Activated CD4-positive, CD25-positive, alpha-beta regulatory T cell treated with anti-CD3 and anti-CD28 coated beads, Interleukin-2, amount 50 U/mL, for 72 hours (primary cell): ENCODE measurements at places on chromosomes 3 and 15.

DNA sequence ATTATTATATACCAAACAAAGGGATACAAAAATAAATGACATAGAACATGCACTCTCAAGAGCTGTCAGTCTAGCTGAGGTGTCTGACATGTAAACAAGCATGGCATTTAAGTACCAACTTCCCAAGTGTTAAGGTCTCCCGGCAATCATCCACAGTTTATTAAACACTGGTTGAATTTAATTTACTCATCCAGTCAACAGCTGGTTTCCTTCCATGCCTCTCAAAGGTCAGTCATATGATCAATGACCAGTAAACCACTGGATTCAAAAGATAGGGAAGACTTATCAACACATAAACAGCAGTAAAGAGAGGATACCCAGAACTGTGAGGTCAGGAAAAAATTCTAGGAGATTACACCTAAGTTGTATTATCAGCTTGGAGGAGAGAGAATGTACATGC, 80.4 kb downstream of the ADAM10 start:
- DNase-seq, result no peak

DNA sequence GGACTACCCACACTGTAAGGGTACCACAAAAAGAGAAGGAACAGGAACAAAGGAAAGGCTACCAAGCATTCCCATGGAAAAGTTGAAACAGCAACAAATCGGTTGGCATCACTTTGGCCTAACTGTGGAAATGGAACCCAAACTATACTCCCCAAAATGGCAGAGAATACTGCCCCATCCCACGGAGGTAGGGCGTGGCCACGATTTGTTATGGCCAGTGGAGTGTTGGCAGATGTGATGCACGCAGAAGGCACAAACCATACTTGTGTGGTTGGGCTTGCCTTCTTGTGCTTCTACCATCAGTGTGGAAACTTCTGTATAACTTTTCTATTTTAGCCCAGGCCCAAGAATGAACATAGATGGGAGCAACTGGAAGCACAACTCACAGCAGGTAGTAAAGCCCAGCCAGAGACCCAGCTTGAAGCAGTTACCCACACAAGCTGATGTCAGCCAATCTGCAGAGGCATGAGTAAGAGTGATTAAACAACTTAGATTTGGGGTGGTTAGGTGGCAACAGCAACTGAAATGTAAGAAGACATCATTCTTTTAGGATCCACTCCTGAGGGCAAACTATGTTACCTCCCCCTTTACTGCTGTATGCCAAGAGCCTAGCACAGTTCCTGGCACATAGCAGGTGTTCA, 64.1 kb downstream of the BTD start:
- no peak for DNase-seq

GRCh38 chr15:86014016-86014415, 65.7 kb upstream of the AGBL1 start:
- no peak for DNase-seq

GRCh38 chr3:130844462-130844861, 49.4 kb upstream of the ATP2C1 start:
- no peak for DNase-seq

DNA sequence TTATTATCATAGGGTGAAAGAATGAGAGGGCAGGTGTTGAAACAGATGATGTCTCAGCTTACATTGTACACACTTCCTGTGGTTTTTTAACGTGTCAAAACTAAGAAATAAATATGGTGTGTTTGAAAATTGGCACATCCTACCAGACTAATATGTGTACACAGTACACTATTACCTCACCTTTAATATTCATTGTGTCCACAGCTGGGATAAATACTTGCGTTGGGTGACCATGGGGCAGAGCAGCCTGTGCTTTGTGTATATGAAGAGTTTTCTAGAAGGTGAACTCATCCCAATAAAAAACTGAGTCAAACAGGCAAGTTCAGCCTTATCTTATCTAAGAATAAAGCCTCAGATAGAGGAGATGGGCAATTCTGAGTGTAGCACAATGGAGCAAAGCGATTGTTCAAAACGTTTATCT, 17.3 kb downstream of the SUCNR1 start:
- no peak for DNase-seq

DNA sequence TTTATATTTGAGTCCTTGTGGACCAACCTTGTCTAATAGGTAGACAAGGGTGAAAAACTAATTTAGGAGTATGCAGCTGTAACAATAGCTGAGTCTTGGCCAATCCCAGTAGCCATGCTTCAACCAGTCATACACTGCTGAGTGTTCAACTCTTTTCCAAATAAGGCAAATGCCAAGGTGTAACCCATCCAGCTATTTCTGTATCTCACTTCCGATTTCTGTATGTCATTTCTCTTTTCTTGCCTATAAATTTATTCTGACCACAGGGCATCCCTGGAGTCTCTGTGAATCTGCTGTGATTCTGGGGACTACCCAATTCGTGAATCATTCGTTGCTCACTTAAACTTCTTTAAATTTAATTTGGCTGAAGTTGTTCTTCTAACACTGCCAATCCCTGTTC, 93.2 kb downstream of the MAGI1 start:
- DNase-seq, result no peak

DNA sequence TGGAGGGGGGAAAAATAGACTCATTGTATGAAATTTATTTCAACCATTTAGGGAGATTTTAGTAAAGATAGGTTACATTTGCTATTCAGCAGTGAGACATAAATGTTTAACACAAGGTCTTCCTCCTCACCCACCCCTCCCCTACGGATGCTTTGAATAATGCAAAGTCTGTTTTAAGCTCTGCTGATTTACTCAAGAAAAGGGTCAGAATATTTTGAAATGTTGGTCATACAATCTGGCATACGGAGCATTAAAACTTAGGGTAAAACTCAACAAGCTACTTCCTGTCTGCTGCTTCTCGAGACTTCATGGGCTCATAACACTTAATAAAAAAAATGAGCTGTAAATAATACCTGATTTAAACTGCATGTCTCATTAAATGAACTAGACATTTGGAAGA, 156.3 kb downstream of the WNT5A start:
- DNase-seq, result no peak

GRCh38 chr15:82999905-83000671, 11.4 kb downstream of the C15orf40 start:
- DNase-seq, result no peak

DNA sequence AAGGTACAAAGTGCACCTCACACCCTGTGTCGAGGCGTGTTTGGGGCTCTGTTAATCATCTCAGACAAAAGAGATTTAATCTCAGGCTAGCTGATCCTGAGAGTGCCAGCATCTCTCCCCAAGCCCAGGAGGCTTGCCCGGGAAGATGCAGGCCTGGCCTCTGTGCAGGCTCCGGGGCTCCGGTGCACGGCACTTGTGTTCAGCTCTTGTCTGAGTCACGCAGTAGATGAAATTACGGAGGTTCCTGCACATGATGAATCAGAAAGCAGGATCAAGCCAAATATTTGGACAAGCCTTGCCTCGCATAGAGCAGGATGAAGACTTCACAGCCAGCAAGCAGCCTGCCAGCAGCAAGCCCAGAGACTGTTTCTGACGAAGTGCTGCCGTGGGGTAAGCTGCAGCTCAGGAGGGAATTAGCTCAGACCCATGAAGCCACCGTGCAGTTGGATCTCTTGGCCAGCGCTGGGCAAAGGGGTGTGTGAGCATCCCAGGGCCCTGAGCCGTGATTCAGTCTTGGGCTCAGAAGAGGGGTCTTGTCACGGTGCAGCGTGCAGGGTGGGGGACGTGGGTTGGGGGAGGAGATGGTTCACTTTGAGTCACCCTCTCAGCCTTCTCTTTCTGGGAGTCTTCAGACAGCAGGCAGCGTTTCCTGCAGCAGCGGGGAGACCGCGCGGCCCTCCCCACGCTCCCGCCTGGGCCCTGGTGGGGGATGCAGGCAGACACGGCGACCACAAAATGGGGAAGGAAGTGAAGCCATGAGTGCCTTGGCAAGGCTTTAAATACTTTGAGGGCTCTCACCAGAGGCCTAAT, 89.2 kb upstream of the MEF2A start:
- DNase-seq, result no peak

GRCh38 chr3:177286034-177286433, 88.8 kb upstream of the TBL1XR1 start:
- no peak for DNase-seq

DNA sequence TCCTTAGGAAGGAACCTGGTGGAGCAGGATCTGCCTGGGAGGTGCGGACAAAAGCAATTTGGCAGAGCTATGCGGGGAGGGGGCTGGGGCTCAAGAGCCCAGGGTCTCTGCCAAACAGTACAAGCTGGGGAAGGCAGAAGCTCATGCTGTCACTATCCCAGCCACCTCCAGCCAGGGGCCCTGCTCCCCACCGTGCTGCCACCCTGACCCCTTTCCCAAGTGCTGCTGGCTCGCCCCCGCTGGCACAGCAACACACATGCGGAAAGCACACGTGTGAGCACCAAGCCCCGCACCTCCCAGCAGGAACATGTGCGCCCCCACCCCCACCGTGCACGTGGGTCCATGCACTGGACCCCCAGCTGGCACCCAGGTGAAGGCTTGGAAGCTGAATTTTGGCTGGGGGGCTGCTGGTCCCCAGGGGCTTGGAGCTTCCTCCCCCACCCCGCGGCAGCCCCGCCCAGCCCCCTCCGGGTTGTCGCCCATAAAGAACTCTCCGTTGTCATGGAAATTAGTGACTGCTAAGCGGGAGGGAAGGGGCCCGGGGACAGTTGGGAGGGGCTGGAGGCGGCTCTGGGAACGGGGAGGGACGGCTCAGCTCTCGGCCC, 742 bp downstream of the CAMKV start:
- DNase-seq, result no peak

- DNase-seq, result no peak
Measured at GRCh38 chr3:139534992-139535879, 4.3 kb downstream of the RBP1 start.

GRCh38 chr15:101440846-101441590, 48.5 kb downstream of the PCSK6 start:
- no peak for DNase-seq

DNA sequence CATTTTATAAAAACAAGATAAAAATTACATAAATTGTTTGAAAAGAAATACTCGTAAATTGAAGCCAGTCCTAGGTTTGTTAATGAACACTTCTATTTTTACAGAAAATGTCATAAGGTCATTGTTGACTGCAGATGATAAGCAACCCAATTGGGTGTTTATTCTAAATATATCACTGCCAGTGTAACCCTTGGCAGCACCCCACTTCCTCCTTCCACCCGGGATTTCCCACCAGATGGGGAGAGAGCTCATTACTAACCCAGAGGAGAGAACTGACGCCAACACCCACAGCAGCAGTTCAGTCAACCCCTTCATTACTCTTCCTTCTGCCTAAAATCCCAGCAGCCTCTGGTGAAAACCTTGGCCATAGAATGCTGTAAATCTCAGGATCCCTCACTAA, 307.6 kb downstream of the GAP43 start:
- no peak for DNase-seq

DNA sequence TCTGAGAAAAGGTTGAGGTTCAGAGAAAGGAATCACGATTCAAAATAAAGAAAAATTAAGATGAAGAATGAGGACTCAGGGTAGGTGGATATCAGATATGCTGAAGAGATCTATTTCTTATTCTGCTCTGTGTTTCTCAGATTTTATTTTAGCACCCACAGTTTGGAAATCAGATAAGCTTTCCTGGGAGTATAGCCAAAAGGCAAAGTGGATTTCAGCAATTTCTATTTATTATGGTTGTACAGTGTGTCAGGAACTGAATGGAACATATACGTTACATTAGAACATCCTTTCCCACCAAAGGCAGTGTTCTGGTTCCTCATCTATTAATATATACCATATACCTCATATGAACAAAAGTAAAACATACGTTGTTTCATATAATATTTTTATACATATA, 18.9 kb downstream of the PEX5L start:
- DNase-seq, result no peak

- no peak for DNase-seq
Measured at GRCh38 chr3:194250098-194251002, 100.8 kb downstream of the CPN2 start.

GRCh38 chr15:79978655-79979514, 7.9 kb upstream of the BCL2A1 start:
- DNase-seq, result no peak

DNA sequence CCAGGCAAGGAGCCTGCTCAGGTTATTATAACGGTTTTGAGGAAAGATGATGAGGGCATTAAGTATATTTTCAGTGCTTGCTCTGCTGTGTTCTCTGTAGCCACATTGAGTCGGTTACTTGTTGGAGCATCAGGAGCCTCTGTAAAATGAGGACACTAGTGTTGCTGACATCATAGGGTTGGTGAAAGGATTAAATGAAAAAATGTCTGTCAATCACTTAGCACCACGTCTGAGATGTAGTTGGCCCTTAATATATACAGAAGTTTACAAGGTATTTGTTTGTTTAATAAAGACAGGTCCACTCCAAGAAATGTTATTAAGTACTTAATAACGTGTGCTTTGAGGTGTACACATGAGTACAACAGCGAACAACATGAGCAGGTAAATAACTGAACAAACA, 735 bp upstream of the SLC25A26 start:
- DNase-seq, result no peak

DNA sequence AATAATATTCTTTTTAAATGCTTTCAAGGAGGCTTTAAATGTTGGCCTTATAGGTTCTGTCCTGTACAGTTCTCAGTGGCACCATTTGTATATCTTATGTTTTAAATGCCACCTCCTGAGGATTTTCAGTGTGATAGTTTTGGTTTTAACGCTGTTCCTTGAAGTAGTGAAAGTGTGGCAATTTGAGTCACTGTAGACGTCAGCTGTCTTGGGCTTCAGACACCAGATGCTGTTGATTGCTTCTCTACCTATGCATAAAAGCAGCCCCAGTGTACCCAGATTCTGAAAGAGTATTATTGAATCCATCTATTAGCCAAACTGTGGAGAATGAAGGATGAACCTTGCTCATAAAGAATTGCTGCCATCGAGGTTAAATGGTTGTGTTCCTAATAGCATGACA, 316.8 kb upstream of the GBE1 start:
- no peak for DNase-seq

DNA sequence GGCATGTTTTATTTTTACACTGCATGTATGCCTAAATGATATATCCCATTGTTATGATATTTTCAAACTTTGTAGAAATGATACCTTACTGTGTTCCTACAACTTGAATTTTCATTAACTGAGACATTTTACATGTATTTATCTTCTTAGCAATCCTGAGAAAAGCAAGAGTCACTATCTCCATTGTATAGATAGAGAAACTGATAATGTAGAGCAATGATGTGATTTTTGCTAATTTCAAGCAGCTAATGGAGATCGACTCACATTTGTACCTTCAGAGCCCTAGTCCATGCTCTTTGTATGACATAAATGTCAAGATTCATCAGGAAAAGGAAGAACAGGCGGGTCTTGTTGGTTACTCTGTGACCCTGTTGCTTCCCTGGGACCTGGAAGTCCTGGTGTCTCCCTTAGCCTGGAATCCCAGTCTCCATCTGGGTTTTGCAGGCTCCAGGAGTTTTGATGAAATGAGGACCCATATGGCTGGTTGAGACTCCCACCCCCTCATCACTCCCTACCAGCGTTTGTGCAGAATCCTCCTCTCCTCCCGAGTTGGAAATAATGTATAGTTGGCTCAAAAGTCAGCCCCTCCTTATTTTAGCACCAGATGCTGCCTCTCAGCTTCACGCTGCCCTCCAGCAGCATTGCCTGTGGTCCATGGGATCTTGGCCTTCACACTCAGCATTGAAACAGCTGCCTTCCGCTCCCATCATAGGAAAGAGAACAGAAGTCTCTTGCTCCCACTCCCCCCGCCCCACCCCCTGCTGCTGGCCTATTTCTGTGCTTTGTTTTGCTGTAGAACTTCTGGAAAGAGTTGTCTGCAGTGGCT, 67.1 kb downstream of the APBA2 start:
- no peak for DNase-seq

GRCh38 chr15:98442379-98442833, 205.9 kb upstream of the IGF1R start:
- DNase-seq, result no peak
